ENCODE measurements at places on chromosomes 7 and 10. TPM values are rescaled to one million over a fixed set of nuclear protein-coding genes. Genes with fewer than 3 reads are reported as not detected.

Gene NT5C2
- total RNA-seq = 101 TPM

Gene ZNF273
- total RNA-seq = 2.3 TPM

Gene NEURL1
- total RNA-seq = 0.68 TPM

Gene HMX3
- total RNA-seq = not detected

Gene HPS1
- 41.1 TPM for total RNA-seq

Gene TAS2R41
- not detected for total RNA-seq

Gene WDFY4
- total RNA-seq = not detected

Gene CYP2C8
- total RNA-seq = not detected

Gene ASIC3
- 0.37 TPM for total RNA-seq

Gene SPAM1
- not detected for total RNA-seq

Gene IGFBP3
- 1,022 TPM for total RNA-seq

Gene AKR1C1
- total RNA-seq = 475 TPM

Gene CPEB3
- total RNA-seq = 1.7 TPM

Gene BLNK
- total RNA-seq = not detected

Gene TWIST1
- 20.8 TPM for total RNA-seq
